ENCODE measurements at places on chromosomes 11 and 22.

DNA sequence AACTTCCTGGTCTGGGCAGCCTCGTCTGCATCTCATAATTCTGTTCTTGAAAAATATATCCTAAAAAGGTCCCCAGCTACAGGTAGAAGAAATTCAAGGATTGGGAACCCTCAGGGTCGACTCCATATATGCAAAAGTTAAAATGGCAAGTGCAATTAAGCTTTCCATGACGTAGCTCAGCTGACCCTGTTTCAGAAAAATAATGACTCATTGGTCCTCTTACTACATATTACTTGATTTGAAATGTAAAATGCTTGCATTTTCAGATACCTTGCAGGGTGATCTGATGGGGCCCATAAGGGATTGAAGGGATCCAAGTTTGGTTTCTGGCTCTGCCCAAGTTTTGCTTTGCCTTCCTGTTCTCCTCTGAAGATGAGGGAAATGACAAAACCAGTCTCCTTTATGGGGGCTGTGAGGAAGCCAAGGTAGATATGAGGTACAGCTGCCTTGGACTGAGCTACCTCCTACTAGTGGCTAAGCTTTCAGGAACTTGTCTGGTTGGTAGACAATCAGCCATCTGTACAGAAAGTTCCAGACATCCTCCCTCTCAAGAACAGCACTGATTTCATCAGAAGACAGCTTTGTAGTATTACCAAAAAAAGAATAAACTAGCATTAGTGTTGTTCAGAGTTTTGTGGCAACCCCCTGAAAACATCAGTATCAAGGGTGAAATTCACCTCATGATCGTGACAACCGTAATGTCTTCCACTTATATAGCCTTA lies 177.3 kb downstream of the DBX1 start:
- no peak for DNase-seq

- DNase-seq = no peak
Observed at GRCh38 chr11:83921447-83922192, 635.5 kb upstream of the CCDC90B start.

GRCh38 chr22:43014869-43015676 lies at the start of gene PACSIN2:
TSS of gene PACSIN2 (minus strand) at chr22:43015149. CDS start at chr22:42912080, 103,069 bp downstream.
- peak; percentile 98 for DNase-seq

GRCh38 chr11:123238297-123238696 lies 43.2 kb upstream of the CLMP start:
- no peak for DNase-seq

GRCh38 chr11:128582496-128583366 lies 4.6 kb downstream of the ETS1 start:
- no peak for DNase-seq

DNA sequence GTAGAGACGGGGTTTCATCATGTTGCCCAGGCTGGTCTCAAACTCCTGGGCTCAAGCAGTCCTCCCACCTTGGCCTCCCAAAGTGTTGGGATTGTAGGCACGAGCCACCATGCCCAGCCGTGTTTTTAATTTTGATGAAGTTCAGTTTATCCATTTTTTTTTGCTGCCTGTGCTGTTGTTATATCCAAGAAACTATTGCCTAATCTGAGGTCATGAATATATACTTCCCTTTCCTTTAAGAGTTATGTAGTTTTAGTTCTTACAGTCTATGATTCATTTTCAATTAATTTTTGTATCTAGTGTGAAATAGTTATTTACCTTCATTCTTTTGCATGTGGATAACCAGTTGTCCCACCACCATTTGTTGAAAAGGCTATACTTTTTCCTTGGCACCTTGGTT lies 50.3 kb upstream of the SORL1-AS1 start:
- no peak for DNase-seq

- no peak for DNase-seq
Observed at GRCh38 chr11:90100431-90100830, 14.7 kb downstream of the UBTFL1 start.

DNA sequence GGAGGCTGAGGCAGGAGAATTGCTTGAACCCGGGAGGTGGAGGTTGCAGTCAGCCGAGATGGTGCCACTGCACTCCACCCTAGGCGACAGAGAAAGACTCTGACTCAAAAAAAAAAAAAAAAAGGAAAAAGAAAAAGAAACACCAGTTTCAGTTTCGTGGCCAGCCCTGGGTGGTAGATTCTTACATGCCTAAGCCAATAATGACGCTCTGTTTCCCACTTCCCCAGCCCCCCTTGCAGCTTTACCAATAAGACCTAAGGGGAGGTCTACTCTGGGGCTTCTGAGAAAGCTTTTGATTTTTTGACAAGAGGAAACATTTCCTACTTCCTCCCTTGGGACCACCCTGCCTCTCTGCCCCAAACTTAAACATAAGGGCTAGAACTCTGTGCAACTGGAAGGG lies 30.0 kb upstream of the PTPRJ start:
- DNase-seq = no peak

DNA sequence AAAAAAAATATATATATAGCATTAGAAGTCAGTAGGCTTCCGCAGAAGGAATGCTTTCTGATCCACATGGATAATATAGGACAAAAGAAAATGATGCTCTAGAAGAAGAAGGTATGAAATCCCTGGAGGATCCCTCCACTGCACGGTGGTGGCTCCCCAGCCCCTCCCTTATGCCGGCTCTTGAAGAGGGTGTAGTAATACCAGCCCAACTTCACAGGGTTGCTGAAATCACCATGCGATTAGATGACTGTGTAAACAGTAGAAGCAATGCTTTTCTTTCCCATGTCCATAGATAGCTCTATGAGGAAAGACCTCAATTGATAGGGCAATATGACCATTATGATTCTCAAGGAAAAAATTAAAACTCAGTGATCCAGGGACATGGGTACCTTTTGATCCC lies 3.2 kb upstream of the ETS1 start:
- no peak for DNase-seq

GRCh38 chr11:130071211-130071712 lies 1.6 kb downstream of the APLP2 start:
- no peak for DNase-seq

DNA sequence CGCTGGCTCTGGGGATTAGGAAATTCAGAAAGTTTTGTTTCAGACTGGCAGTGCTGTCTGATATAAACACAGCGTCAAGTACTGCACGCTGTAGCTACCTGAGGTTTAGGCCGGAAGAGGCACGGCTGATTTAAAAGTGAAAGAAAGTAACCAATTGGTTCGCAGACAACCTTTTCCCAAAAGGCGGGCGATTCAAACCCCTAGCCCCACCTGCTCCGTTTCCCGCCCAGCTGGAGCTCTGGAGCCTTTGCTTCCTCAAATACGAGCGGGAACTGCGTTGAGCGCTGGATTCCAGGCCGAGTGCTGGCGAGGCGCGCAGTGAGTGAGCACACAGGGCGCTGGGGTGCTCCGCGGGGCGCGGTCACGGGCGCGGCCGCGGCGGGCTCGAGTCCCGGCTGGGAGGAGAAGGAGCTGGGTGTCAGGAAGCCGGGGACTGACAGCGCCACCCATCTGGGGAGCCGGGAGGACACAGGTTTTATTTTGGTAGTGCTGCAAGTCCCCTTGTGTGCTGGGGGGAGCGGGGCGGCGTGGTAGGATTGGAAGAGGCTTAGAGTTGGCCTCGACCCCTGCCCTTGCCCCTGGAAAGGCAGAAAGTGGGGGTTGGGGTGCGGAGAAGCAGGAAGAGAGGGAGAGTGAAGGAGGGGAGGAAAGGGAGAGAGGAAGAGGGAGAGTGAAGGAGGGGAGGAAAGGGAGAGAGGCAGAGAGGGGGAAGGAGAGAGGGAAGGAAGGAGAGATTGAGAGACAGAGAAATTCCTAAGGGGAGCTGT lies 2.1 kb downstream of the FAM111A start:
- peak; percentile 94 for DNase-seq

DNA sequence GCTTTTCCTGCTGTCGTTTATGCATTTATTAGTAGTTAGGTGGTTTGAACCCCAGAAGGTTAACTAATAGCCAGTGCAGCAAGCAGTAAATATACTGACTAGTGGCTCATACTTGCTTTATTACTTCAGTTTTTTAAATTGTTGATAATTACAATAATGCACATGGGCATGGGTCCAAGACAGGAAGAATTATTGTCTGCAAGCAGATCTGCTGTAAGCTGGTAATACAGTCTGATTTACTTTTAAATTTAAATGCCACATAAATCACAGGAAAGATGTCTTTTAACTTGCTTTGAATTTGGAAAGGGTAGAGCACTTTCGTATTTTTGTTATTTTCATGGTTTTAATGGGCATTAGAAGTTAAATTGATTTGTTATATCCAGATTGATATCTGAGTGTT lies 27.1 kb downstream of the APLP2 start:
- no peak for DNase-seq

DNA sequence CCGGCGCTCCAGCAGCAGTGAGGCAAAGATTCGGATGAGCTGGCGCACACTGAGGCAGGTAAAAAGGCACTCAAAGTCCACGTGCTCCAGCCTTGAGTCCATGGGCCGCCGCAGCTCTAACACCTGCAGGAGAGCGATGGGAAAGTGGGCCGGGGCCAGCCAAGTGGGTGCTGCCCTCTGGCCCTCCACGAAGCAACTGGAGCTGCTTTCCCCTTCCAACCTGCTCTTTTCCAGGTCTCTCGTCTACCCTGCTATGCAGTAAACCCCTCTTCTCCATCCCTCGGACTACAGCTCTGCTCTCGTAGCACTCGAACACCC lies 20.0 kb downstream of the RPL27A start:
- DNase-seq = no peak

DNA sequence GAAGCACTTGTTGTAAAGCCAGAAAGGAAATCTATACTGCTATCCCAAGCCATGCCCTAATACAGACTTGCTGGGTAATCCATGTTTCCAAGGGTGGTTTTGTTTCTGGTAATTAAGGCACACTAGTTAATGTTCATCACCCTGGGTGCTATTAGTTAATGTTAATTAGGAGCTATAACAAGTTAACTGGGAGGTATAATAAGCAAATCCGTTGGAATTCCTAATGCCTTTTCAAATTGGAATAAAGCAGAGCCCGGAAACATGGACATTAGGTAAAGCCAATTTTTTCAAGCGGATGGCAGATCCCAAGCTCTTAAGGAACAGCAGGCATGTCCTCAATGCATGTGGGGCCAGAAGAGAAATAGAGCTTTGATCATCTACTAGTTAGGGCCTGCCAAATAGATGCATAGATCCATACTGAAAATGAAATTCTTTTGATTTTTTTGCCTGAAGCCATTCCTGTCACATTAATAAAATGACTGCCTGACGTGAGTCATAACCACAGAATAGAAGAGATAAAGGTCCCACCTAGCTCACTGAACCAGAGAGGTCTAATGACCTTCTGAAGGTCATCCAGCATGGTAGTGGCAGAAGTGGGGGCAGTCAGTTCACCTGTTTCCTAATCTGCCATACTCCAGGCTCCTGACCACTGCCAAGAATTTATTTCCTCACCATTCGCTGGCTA lies 28.5 kb upstream of the CCDC34 start:
- DNase-seq = no peak

- no peak for DNase-seq
Observed at GRCh38 chr22:30073743-30074142, 6.5 kb upstream of the HORMAD2 start.

GRCh38 chr11:70580036-70580805 lies 181.9 kb downstream of the CTTN start:
- DNase-seq = peak; percentile 4

DNA sequence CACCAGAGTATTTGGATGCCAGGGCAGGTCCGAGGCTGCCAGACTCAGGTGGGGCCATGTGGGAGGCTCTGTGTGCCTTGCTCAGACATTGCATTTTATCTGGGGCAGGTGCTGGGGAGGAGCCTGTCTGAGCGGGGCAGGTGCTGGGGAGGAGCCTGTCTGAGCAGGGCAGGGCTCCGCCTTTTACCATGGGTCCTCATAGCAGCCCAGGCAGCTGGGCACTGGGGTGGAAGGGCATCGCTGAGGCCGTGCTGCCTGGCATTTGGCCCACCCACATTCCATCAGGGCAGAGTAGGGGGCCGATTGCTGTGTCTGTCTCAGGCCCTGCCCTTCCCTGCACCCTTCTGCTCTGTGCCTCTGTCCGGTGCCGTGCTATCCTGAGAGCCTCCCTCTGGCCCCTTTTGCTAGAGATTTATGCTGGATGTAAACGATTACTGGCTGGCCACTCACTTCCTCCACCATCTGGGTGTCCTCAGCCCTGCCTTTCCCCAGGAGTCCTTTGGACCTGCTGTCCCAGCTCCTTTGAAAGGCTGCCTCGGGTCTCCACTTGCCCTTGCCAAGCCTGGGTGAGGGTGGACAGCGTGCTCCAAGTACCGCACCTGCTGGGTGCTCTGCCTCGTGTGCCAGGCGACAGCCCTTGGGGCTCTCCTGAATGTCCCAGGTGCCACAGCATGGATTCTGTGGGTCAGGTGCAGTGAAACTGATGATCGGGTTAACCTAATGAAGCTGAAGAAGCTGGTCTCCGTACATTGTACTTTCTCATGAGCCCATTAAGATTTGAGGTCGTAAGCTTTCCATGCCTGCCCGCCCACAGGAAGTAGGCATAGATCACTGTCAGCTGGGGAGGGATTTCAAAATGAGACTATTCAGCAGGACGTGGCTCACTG lies 281.6 kb downstream of the TBC1D22A start:
- no peak for DNase-seq

DNA sequence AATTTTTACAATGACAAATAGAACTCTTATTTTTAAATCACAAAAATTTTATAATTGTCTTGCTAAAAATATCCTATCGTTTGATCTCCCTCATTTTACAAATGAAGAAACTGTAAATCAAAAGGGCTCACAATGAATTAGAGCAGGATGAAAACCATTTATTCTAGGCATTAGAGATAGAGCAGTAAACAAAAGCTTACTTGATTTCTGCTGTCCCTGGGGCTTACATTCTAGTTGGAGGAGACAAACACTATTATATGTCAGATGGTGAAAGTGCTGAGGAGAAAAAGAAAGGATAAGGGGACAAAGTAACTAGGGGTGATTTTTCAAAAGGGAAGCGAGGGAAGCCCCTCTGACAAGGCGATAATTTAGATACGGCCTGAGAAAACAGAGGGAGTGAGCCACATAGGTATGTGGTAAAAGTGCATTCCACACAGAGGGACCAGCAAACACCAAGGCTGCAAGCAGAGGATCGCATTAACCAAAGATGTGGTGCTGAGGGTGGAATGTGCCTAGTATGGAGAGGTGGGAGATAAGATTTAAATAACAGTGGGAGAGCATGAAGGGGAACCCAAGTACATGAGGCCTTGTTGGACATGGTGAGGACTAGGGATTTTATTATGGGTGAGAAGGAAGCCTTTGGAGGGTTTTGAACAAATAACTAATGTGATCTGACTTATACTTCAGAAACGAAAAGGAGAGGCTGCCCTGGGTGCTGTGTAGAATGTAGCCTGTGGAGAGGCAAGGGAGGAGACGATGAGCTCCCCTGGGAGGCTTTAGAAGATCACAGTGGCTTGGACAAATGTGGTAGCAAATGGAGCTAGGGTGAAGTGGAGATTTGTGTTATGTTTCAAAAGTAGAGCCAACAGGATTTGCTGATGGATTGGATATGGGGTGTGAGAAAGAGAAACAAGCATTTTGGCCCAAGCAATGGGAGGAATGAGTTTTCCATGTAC lies 62.1 kb downstream of the PDHX start:
- no peak for DNase-seq

- no peak for DNase-seq
Observed at GRCh38 chr11:97461044-97461880, 1071.4 kb downstream of the JRKL start.

All from hematopoietic multipotent progenitor cell treated with erythropoietin and hydrocortisone succinate and interleukin-3 and kit ligand, for 8 days (in vitro differentiated cells).